ENCODE measurements at places on chromosomes 11 and 22. TPM values are rescaled to one million over a fixed set of nuclear protein-coding genes. Genes with fewer than 3 reads are reported as not detected.

DNA sequence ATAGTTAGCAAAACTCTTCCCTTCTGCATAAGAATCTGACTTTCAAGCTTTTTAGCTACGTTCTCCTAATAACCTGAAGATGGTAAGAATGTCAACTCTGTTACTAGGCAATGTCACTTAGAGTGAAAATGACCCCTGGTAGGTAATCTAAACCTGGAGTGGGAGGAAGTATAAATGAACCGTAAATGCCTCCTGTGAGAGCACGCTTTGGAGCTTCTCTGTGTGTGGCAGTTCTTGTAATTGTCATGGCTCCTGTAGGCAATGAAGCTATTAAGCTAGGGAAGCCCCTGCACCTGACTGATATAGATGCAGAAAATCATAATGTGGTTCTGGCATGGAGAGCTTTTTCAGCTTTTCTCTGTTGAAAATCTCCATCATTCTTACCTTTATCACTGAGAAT lies 29.4 kb downstream of the CALCA start:
- no peak for DNase-seq

OR10D3 gene
- total RNA-seq: not detected

DNA sequence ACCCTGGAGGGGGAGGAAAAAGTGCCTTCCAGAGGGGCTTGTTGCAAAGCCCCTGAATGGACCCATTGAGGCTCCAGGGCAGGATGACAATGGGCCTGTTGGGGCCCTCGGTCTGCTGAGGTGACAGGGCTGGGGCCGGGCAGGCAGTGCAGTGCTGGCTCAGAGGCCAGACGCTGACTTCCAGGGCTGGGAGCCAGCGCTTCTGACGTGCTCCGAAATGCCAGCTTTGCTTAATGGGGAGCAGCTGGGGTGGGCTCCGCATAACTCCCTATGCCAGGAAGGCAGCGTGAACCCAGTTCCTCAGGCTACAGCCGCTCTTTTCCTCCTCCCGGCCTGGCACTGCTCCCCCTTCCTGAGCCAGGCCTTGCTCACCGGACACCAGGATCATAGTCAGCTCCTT lies 17.7 kb downstream of the NAV2 start:
- DNase-seq: no peak

CYB561A3 gene
- 80.0 TPM for total RNA-seq

DNA sequence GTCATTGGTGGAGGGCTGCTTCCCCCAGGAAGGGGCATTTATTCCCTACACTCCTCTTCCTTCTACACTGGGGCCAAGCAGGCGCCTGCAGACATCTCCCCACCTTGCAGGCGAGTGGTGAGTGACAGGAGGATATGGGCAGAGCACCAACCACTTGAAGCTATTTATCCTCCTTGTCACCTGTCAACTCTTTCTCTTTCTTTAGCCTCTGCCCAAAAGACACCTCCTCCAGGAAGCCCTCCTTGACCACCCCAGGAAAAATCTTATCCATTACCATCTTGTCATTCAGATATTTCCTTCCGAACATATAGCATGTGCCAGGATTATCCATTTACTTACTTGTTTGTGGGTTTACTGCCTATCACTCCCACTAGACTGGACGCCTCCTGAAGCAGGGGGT lies 362.4 kb downstream of the MN1 start:
- no peak for DNase-seq

STK33 gene
- total RNA-seq: 18.9 TPM

DNA sequence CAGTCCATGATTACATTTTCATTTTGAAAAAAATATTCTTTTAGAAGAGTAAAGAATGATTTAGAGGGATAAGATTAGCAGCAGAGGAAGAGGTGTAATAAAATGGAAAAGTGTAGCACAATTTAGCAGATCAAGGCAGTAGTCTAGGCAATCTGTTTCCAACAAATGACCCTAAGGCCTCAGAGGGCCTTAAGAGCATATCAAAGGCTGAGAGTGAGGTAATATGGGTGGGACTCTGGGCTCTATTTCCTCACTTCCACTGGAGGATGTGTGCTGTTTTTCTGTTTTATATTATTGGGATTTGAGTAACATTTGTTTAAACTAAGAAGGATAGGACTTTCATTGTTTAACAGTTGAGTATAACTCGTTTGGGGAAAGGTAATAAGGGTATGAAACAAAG lies 28.8 kb downstream of the CCDC81 start:
- DNase-seq: no peak

CCDC89 gene
- total RNA-seq: 9.2 TPM

TSKU gene
- total RNA-seq: 102 TPM

GRCh38 chr22:38733724-38734381 lies 21.9 kb downstream of the SUN2 start:
- DNase-seq: peak; percentile 58

SPDYC gene
- not detected for total RNA-seq

- DNase-seq: no peak
Measured at GRCh38 chr11:100543386-100543785, 143.7 kb upstream of the ARHGAP42 start.

- DNase-seq: peak; percentile 81
Measured at GRCh38 chr22:33853200-33854097, 66.8 kb downstream of the LARGE1 start.

- DNase-seq: no peak
Measured at GRCh38 chr11:93500759-93501158, 42.4 kb downstream of the SMCO4 start.

CD6 gene
- 4.2 TPM for total RNA-seq

VSTM5 gene
- 1.7 TPM for total RNA-seq

DNA sequence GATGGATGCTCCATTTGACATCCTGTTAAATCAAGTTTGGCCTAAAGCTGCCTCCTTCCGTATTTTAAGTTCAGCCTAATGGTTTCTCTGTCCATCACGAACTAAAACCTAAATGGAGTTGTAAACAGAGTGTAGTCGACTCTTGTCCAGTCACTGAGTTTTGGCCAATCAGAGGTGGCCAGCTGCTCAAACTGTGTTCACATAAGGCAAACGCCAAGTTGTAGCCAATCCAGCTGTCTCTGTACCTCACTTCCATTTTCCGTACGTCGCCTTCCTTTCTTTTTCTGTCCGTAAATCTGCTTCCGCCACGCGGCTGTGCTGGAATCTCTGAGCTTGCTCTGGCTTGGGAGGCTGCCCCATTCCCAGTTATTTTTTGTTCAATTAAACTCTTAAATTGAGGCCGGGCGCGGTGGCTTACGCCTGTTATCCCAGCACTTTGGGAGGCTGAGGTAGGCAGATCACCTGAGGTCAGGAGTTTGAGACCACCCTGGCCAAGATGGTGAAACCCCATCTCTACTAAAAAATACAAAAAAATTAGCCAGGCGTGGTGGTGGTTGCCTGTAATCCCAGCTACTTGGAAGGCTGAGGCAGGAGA lies 20.7 kb upstream of the CARS1 start:
- no peak for DNase-seq

DNA sequence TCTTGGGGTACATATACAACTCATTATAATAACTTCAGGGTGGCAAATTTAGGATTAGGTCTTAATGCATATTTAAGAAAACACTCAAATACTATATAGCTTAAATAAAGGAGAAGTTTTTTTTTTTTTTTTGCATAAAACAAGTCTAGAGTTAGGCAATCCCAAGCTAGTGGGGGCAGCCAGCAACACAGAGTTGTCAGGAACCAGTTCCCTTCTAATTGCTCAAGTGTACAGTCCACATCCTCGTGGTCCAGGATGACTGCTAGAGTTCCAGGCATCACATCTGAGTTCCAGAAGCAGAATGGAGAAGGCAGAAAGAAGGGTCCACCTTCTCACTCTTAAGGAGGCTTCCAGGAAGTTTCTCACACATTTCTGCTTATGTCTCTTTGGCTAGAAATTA lies 261.9 kb upstream of the PLET1 start:
- DNase-seq: no peak

MDK gene
- total RNA-seq: 178 TPM

GUCY1A2 gene
- total RNA-seq: 0.53 TPM

OR51B5 gene
- total RNA-seq: not detected

- DNase-seq: peak; percentile 4
Measured at GRCh38 chr22:47233316-47234243, 471.1 kb downstream of the TBC1D22A start.

DNA sequence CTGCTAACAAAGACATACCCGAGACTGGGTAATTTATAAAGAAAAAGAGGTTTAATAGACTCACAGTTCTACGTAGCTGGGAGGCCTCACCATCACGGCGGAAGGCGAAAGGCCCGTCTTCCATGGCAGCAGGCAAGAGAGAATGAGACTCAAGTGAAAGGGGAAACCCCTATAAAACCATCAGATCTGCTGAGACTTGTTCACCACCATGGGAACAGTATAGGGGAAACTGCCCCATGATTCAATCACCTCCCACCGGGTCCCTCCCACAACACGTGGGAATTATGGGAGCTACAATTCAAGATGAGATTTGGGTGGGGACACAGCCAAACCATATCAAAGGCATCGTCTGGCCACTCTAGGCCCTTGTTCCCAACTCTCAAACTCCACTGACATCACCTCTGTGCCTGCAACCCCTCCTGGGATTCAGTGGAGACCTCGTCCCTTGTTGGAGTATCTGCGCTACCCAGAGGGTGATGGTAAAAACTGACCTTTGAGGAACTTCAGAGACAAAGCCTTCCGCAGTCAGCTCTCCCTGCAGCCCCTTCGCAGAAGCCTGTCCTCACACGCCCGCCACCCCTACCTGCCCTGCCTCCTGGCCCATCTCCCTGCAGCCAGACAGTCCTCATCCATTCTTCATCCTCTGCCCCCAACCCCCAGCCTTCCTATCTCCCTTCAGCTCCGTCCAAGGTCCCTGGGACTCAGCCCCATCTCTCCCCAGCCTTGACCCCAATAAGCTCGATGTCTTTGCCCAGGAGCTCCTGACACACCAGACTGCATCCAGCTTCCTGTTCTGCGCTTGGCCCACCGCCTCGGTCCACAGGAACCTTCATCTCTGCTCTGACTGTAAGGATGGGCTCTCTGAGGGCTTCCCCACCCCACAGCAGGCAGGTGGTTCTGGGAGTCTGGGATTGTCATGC lies 15.8 kb downstream of the CCND1 start:
- no peak for DNase-seq

- no peak for DNase-seq
Measured at GRCh38 chr11:108906329-108906728, 241.5 kb downstream of the DDX10 start.

All from Peyer's patch (tissue), 4 donors.